ENCODE measurements at places on chromosomes 4 and X.

DNA sequence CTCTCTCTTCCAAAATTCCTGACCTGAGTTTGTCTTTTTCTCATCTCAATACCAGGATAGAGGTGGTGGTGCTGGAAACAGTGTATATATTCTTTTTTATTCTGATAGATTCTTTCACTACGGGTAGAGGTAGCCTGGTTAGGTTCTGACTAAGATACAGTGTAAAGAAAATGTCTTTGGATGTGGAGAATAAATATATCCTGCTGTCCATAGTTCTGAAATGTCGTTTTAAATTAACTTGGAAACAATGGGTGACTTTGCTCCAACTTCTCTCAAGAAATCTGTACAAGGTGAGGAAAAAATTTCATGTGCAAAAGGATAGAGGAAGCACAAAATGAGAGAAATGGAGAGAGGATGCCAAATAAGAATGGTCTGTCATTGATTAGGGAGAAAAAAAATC lies 546.1 kb downstream of the GBA3 start:
- DNase-seq, result no peak

- no peak for DNase-seq
Measured at GRCh38 chrX:117532339-117532738, 584.3 kb downstream of the KLHL13 start.

GRCh38 chr4:3091464-3091863 lies 17.0 kb downstream of the HTT start:
- no peak for DNase-seq

DNA sequence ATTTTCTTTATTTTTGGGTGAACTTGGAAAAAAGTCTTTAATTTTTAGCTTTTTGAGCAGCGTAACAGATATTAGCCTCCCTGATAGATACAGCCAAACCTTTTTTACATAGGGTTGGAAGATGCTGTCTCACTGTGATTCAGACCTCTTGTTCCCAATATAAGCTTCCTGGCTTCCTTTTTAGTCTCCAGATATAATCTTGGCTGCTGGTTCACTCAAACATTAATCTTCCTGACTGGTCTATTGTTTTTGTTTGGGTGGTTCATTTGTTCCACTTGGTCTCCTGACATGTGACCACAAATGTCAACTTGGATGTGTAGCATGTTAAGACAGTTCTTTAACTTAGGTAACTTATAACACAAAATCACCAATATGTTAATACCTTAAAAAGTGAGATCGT lies 23.0 kb downstream of the RPA4 start:
- DNase-seq, result no peak

GRCh38 chr4:56828784-56829535 lies 7.5 kb upstream of the SPINK2 start:
- DNase-seq, result no peak

All from activated T-cell treated with anti-CD3 and anti-CD28 coated beads, Interleukin-2, amount 50 U/mL, for 24 hours (primary cell).